ENCODE measurements at places on chromosomes 4 and X.

GRCh38 chr4:148216866-148217814 lies 225.1 kb downstream of the NR3C2 start:
- DNase-seq: no peak

- no peak for DNase-seq
These were observed 29.7 kb downstream of the EREG start for GRCh38 chr4:74394476-74395136.

GRCh38 chr4:6875431-6875831 lies 34.2 kb upstream of the TBC1D14 start:
- DNase-seq: no peak

DNA sequence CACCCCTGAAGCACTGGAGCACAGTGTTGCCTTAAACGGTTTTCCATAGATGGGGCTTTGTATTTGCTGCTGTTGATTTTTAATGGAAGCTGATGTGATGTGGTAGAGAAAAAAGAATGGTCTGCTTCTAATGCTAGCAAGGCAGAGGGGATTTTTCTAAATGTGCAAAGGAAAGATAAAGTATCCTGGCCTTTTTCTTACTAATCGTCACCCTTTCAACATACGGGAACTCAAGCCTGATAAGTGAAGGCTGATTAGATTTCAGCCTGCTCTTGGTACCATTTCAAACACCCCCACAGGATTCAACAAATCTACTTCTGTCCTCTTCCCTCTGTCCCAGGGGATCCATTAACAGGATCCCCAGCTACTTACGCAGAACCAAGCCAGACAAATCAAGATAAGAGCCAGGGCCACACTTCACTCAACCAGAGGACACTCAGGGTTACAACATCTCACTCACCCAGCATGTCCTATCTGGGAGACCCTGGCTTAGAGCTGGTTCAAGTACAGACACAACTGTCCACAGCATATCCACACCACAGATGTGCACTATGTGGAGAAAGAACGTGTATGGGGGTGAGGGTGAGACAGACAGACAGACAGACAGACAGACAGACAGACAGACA lies 180.0 kb downstream of the SH3KBP1 start:
- no peak for DNase-seq

DNA sequence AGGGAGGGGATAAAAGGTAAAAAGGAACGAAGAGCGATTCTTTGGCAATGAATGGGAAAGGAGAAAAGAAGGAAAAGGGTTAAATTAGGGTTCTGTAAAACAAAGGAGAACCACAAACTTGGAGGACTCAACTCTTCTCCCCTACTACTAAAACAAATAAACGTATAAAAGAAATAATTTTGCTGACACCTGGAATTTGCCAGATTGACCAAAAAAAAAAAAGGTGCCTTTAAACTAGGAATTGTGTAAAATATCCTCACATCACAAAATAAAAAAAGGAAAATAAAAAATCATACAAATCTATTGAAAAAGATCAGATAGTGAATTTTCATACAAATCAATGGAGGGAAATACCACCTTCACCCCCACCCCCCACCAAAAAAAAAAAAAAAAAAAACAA lies 129.3 kb downstream of the BMPR1B start:
- DNase-seq: no peak

DNA sequence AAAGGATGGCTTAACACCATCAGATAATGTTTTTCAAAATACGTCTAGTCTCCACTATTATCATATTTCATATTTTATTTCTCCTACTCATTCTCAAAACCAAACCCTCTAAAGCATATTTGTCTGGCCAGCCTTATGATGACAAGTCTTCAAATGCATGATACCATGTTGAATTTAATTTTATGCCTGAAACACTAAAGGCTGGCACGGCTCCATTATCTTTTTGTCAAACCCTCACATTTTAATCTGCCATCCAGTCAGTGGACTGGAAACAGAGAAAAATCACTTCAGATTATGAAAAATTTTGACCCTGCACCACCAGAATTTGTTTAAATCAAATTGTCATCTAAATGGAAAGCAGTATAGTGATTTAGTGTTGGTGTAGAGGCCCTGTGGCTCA lies 42.9 kb downstream of the SCD5 start:
- no peak for DNase-seq

DNA sequence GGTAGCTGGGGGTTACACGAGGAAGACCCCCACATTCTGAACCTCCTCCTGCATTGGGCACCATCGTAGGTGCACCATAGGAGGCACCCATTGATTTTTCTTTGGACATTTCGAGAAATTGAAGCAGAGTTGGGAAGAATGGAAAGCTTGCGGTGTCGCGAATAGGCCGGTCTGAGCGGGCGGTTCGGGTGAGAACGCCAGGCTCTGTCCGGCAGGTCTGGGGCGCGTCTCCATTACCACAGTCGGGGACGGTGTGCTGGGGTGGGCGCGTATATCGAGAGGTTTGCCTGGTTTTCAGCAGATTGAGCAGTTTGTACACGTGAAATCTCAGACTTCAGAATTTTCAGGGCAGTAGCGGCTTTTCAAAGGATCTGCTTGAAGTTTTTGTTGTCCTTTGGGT lies 560 bp downstream of the PASD1 start:
- no peak for DNase-seq

GRCh38 chr4:2871466-2871865 lies 27.8 kb downstream of the ADD1 start:
- DNase-seq: no peak

DNA sequence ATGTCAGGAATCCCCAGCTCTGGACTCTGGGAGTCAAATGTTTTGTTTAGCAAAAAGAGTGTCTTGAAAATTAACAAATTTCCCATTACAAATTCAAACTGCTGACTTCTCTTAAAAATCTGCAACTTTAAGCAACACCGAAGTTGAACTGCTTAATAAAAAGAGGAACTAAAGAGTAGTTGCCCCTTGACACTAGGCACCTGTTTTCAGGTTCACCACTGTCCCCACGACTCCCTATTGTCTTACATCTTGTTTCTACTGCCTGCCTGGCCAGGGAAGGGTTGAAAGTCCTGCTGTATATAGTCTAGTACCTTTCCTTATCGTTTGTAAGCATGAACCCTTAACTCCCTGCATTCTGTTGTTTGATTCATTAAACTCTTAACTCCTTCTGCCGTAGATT lies 173.9 kb downstream of the SCFD2 start:
- no peak for DNase-seq

- no peak for DNase-seq
These were observed 464.7 kb upstream of the FAM47C start for GRCh38 chrX:36543499-36543898.

GRCh38 chr4:134627366-134627765 lies 425.8 kb upstream of the PABPC4L start:
- DNase-seq: no peak

DNA sequence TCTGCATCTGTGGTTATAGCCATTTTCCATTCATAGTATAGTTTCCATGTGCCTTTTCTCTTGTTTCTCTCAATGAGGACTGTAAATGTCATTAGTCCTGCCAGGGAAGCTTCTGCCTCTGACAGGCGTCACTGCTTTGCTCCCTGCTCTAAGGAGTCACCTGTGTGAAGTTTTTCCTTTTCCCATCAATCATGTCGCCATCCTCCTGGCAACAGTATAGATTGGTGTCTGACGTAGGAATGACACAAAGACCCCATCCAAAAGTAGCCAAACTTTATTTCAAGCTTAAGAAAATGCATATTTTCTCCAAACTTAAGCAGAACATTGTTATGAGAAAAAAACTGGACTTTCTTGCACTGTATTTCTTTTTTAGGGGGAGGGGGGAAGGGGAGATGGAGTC lies 23.1 kb upstream of the MECP2 start:
- no peak for DNase-seq

DNA sequence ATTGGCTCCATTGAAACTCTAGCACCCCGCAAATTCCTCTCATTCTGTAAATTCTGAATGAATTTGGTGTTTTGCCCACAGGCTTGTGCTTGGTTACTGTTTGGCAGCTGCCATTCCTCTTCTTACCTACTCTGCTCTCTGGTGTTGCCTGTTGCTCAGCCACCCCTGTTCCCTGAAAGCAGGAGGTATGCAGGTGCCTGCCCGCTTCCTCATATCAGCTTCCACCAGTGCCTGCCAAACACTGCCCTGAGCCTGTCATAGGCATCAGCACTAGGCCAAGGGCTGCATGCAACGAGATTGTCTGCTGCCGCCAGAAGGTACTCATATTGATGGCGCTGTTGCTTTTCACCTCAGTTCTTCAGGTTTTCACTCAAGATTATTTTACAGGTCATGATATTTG lies 978.1 kb downstream of the C4orf33 start:
- no peak for DNase-seq

GRCh38 chr4:154304679-154305078 lies 186.9 kb downstream of the DCHS2 start:
- DNase-seq: no peak

- DNase-seq: no peak
These were observed 24.3 kb downstream of the PSAPL1 start for GRCh38 chr4:7410446-7410845.

DNA sequence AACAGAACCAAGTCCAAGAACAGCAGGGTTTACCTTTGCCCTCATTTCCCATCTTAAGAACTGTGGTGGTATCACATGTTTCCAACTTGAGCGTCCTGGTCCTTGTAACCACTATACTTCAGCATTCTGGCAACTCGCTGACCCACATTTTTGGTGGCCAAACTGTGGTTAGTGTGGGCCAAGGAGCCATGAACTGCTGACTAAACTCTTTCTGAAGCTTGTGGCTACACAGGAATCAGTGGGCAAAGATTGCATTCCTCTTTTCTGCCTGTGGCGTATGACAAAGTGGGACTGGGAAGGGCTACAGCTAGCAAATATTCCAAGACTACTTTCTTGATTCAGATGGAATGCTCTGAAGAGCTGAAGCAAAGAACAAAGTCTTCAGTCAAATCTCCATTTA lies 106.3 kb upstream of the MID1 start:
- DNase-seq: no peak

DNA sequence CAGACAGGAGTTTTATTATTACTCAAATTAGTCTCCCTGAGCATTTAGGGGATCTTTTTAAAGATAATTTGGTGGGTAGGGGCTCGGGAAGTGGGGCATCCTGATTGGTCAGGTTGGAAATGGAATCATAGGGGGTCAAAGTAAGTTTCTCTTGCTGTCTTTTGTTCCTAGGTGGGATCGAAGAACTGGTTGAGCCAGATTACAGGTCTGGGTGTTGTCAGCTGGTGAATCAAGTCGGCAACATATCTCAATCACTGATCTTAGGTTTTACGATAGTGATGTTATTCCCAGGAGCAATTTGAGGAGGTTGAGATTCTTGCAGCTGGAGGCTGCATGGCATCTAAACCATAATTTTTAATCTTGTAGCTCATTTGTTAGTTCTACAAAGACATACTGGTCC lies 629.5 kb upstream of the AMOT start:
- no peak for DNase-seq

DNA sequence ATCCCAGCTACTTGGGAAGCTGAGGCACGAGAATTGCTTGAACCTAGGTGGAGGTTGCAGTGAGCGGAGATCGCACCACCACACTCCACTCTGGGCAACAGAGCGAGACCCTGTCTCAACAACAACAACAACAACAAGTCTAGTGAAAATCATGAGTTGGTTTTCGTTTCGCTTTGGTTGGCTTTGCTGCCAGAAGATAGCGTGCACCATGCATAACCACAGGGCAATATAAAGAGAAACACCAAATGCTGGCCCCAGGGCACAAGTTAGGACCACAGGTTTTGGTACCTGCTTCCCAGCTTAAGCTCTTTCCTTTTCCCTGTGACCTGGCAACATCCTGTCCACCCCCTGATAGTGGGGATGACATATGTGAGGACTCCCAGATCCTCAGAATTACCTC lies 21.5 kb upstream of the HMGB3 start:
- no peak for DNase-seq

DNA sequence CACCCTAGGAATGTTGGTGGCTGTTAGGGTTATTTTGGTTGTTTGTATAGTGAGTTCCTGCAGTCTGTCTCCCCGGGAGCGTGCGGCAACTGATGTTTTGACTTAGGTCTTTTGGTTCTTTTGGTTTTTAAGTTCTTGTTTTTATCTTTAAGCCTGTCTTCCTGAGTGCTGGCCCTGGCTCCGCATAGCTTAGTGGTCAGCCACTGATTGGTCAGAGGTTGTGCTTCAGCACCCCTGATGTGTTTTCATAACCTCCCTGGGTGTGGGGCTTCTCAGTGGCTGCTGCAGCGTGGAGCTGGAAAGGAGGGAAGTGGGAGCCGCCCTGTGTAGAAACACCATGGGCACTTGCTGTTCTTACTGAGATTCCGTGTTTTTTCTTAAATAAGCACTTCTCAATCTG lies 5.1 kb downstream of the PIGG start:
- no peak for DNase-seq

DNA sequence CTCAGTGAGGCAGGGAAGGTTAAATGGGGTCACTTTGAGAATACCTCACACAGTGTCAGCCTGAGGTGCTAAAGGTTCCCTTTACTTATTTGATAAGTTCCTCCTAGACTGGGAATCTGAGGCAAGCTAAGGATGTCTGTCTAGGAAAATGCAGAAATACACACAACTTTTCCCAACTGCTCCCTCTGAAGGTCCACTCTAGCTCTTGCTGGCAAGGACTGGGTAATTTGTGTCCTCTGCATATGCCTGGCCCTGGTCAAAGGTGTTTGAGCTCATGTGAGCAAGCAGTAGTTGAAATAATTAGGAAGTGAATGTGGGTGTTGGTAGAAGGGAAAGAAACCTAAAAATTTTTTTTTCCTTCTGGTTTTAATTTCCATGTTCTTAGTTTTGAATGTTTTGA lies 21.3 kb downstream of the TXLNG start:
- no peak for DNase-seq

GRCh38 chr4:20062054-20062453 lies 189.7 kb upstream of the SLIT2 start:
- no peak for DNase-seq

DNA sequence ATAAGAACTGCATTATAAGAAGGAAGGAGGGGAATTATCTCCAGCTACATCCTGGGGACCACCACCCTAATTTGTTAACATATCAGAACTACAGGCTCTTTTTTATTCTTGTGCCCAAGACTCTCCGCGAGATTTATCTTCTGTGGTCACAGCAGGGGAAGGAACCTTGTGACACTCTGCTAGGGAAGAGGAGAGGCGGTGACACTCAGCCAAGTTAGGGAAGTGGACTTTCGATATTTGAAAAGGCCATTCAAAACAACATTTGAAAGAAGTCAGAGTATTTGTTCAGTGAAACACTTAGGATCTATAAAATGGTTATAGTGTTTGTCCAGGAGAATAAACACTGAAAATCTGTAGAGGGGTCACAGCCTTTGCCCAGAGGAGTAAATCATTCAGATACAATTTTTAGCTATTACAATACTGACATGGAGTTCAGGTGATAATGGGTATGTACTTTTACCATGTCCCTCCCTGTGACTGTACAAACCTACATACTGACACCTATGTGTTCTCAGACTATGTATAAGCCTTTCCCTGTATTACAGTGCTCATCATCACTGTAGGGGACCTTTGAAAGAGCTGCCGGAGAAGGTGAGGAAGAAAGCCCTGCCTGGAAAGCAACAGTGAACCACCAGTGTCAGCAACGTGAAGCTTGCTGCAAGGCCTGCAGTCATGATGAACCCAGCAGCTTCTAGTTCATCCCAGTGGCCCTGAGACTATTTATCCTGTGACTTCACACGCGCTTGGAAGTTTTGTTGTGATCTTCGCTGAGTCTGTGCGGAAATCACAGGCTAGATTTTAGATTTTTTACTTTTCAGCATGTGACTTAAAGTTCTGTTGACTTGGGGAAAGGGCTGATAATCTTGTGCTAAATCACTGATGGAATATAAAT lies 8.5 kb upstream of the PTTG2 start:
- no peak for DNase-seq

GRCh38 chr4:188887905-188888304 lies 748.7 kb downstream of the TRIML1 start:
- DNase-seq: no peak

- DNase-seq: no peak
These were observed 133.5 kb upstream of the NDST3 start for GRCh38 chr4:117900832-117901231.

- DNase-seq: no peak
These were observed 2.9 kb downstream of the FAM200B start for GRCh38 chr4:15684498-15684897.

All from fibroblast of skin of left biceps (primary cell).